Activated CD8-positive, alpha-beta memory T cell treated with anti-CD3 and anti-CD28 coated beads for 1 hour (primary cell): ENCODE measurements at places on chromosomes 1 and 21.

DNA sequence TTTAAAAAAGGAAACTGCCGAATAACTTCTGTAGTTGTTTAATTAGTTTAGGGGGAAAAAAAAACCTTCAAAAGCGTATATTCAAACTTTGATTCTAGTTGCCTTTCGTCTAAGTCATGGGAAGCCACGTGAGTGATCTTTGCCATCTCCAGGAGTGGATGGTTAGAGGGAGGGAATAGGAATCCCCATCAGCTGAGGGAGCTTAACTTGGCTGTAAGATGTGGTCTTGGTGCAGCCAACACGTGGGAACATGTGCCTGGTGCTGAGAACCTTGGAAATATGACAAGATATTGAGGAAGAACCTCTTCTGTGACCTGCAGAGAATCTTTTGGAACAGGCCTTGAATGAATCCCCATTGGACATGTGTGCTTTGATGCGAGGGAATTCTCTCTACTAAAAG, 1.7 kb downstream of the BACE2 start:
- no peak for DNase-seq

GRCh38 chr1:226195144-226195543, 8.6 kb upstream of the ACBD3 start:
- no peak for DNase-seq

DNA sequence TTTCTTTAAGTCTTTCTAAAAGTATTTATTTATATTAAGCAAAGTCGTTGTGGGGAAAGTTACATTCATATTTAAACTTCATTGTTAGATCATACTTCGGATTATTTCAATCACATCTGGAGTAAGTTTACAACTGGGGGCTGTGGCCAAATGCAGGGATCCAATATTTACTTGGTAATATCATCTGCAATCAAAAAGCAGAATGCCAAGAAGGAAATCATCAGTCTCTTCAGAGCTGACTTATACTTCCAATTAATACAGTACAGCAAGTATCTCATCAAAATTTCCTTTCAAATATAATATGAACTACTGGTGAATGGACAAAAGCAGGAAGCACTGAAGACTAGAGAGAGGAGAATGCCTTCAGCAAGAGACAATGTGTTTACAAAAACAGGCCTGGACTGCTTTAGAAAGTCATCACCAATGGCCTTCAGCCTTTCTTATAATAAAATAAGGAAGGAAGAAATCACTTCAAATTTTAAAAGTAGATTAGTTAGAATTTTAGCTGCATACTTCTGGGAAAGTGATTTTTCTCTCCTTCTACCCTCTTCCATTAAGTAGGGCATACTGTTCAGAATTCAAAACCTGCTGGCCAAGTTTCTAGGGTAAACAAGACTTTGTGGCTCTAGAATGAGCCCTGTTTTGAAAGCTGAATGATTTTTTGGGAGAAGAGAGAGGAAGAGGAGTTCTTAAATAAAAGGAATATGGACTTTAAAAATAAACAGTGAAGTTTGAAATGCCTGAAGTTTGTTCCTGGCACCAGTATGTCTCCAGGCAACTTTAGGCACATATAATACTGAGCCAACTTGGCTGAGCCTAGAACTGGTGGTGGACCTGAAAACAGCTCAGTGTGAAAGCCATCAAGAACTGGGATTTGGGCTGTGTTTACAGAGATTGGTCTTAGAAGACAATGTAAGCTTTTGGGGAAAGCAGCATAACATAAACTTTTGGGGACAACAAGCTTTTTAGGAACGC, 22.2 kb upstream of the MYOC start:
- no peak for DNase-seq

GRCh38 chr1:37704966-37705365, 12.7 kb downstream of the CDCA8 start:
- no peak for DNase-seq

- no peak for DNase-seq
These were observed 65.2 kb downstream of the LRRC8C start for GRCh38 chr1:89698020-89698560.

DNA sequence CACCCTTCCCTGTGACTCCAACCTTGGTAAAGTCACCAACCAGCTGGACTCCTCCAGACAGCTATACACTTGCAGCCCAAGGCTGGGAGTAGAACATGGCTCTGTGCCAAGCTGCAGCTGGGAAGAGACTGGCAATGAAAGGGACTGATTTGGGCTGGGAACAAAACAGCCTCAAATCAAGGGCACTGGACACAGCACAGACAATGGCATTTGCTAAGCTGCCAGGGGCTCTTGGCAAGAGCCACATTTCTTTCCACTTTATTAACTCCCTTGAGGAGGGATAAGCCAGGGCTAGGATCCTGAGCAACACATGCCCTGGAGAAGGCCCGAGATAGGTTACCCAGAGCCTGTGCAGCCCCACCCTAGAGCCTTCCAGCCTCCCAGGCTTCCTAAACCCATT, 12.0 kb downstream of the SYT11 start:
- DNase-seq: no peak

- no peak for DNase-seq
These were observed 3.9 kb upstream of the CD247 start for GRCh38 chr1:167522246-167522645.

GRCh38 chr1:10888291-10888690, 91.8 kb upstream of the CASZ1 start:
- no peak for DNase-seq

- no peak for DNase-seq
These were observed 56.0 kb upstream of the EDARADD start for GRCh38 chr1:236338096-236338495.

- DNase-seq: no peak
These were observed 622.4 kb upstream of the PKN2 start for GRCh38 chr1:88061492-88062177.

GRCh38 chr1:217469983-217470382, 160.9 kb downstream of the GPATCH2 start:
- no peak for DNase-seq

- DNase-seq: no peak
These were observed 37.0 kb downstream of the LRIG2 start for GRCh38 chr1:113109908-113110554.
